ENCODE measurements at places on chromosomes 1 and 21.

DNA sequence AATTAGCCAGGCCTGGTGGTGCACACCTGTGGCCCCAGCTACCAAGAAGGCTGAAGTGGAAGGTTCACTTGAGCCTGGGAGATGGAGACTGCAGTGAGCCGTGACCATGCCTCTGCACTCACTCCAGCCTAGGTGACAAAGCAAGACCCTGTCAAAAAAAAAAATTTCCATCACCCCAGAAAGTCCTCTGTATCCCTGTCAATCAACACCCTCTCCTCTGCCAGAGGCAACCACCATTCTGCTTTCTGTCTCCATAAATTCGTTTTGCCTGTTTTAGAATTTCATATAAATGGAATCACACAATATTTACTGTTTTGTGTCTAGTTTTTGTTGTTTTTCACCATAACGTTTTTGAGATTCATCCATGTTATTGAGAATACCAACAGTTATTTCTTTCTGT is 141.6 kb upstream of the SLC45A1 start:
- DNase-seq: no peak

- DNase-seq: no peak
Measured at GRCh38 chr1:41664861-41665640, 180.6 kb upstream of the EDN2 start.

DNA sequence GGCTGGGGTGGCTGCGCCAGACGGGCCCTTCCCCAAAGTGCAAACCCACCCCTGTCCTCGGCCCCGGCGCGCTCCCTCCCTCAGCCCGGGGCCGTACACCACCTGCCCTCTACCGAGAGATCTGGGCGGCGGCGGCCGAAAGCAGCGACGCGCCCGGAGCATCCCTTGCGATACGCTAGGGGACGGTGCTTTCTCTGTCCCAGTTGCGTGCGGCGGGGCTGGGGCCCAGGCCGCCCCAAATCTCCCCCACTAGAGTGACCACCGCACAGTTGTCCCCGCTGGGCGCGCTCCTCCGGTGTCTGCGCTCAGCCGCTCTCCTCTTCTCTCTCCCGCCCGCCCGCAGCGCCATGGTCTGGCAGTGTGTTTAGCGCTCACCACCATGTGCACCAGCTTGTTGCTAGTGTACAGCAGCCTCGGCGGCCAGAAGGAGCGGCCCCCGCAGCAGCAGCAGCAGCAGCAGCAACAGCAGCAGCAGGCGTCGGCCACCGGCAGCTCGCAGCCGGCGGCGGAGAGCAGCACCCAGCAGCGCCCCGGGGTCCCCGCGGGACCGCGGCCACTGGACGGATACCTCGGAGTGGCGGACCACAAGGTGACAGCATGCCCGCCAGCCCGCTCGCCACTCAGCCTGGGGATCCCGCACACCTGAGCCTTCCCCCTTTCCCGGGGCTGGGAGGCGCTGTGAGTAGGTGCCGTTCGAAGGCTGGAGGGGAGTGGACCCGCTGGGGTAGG is 1.0 kb downstream of the ST6GALNAC5 start:
- DNase-seq: peak; percentile 55

DNA sequence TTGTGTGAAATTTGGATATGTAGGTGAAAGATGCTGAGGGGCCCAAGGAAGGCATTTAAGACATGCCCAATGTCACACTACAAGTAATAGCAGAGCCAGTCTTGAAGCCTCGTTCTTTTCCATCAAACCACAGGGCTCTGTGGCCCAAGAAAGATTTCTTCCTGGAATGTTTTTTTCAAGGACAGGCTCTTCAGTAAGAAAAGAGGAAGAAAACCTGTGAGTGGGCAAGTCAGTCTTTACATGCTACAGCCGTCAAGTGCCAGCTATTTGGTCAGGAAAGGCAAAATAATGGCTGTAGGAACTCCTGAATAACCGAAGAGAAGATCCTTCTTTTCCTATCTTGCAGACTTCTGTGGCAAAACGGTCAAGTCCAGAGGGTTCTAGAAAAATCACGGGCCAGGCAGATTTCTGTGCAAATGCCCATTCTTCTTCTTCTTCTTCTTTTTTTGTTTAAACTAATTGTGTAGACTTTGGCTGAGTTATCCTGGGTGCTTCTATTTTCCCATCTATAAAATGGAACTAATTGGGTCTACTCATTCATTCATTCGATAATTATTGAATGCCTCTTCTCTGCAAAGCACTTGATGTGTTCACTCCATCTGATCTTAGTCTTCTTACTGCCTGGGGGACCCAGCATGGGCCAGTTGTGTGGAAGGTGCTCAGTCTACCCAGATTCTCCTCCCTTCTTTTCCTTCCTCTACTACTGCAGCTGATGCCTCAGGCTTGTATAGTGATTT is 1.9 kb upstream of the ID3 start:
- DNase-seq: no peak

- DNase-seq: no peak
Measured at GRCh38 chr1:154808261-154808908, 61.7 kb downstream of the KCNN3 start.

DNA sequence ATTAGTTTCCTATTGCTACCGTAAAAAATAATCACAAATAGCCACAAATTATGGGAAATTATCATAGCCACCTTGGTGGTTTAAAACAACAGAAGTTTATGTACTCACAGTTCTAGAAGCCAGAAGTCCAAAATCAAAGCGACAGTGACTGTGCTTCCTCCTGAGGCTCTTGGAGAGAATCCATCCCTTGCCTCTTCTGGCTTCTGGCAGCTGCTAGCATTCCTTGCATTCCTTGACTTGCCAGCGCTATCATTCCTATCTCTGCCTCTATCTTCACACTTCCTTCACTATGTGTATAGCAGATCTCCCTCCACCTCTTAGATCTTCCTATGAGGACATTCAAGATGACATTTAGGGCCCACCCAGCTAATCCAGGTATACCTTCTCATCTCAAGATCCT is 180.1 kb upstream of the USP25 start:
- DNase-seq: no peak

- DNase-seq: no peak
Measured at GRCh38 chr1:177975588-177976495, 6.0 kb upstream of the SEC16B start.

- no peak for DNase-seq
Measured at GRCh38 chr1:174401075-174401474, 46.7 kb upstream of the GPR52 start.

DNA sequence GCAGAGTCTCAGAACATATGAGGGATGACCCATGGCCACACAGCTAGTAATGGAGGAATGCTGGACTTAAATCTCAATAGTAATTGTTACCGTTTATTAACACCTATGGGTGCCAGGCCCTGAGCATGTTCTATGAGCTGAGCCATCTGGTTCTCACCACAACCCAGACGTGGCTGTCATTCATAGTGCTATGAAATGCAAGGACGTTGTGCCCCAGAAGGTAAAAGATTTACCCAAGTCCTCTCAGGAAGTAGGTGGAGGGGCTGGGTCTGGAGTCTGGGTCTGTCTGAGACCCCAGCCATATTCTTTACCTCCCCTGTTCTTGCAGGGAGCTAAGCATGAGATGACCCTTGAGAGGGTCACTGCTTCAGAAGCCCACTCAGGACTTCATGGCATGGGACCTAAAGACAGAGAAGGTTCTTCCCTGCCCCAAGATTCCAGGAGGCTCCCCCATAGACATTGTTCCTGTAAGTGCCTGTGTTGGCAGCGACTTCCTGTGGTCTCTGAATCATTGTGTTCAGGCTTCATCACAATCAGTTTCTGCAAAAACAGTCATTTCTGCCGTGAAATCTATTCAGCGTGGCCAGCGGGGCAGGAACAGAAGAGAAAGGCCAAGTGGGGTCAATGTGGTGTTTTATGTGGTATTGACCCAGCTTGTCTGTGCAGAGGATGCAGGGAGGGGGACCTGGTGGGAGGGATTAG is 475.4 kb downstream of the PTPRU start:
- no peak for DNase-seq

- DNase-seq: no peak
Measured at GRCh38 chr21:17139696-17140095, 373.1 kb upstream of the CXADR start.
